ENCODE measurements at places on chromosomes 16 and 17.

DNA sequence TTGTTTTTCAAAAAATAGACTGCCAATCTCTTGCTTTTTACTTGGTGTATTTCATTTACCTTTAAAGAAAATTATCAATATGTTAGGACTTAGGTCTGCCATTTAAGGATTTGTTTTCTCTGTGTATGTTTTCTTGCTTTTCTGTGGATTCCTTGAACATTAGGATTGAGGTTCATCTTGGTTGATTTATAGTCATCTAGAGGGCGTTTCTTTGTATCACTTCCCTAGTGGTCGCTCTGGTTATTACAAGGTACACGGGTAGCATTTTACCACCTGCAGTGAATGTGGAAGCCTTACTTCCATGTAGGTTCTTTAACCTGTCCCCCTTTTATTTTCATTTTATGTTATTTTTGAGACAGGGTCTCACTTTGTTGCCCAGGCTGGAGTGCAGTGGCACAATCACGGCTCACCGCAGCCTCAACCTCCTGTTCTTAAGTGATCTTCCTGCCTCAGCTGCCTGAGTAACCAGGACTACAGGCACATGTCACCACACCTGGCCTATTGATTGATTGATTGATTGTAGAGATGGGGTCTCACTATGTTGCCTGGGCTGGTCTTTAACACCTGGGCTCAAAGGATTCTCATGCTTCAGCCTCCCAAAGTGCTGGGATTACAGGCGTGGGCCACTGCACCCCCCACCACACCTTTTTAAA is 35.2 kb upstream of the CBX4 start:
- DNase-seq: no peak

GRCh38 chr17:65455972-65456343 is 105.5 kb downstream of the AXIN2 start:
- no peak for DNase-seq

GRCh38 chr16:26830428-26831127 is 236.1 kb upstream of the C16orf82 start:
- DNase-seq: no peak

- DNase-seq: no peak
Observed at GRCh38 chr17:48295362-48296288, 134.4 kb downstream of the SKAP1 start.

- no peak for DNase-seq
Observed at GRCh38 chr17:36545077-36545464, 352 bp downstream of the GGNBP2 start.
